ENCODE measurements at places on chromosomes 2 and 18.

GRCh38 chr18:47342566-47342965 lies 91.1 kb upstream of the SKOR2 start:
- H3K27me3 ChIP-seq = no peaks in the 10 kb centered on the region
- H3K27ac ChIP-seq = no peak overlapping the region
- H3K4me3 ChIP-seq = no peak overlapping the region

- no peak for DNase-seq
- H3K27me3 ChIP-seq = peaks cover 24% of the 10 kb centered on the region
- no peak overlapping the region for H3K4me3 ChIP-seq
- peaks cover 2% of the 10 kb centered on the region for H3K4me1 ChIP-seq
These were observed 4.9 kb downstream of the KCNK3 start for GRCh38 chr2:26697425-26697824.

DNA sequence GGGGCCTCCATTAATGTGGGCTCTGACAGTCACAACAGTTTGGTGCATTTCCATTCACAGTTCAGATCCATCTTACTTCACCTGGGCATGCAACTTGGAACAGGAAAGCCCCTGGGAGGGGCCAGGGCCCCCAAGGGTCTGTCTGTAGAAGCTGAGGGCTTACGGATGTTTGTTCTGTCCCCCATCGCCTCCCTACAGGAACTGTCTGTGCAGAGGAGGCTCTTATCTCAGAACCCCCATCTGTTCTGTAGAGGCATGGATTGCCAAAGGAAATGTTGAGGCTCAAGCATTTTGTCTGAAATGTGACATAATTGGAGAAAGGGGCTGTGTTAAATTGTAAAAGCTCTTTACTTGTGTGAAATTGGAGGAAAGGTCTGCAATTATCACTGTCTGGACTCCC lies 334.3 kb downstream of the CLIP4 start:
- H3K4me1 ChIP-seq = peaks cover 10% of the 10 kb centered on the region
- no peaks in the 10 kb centered on the region for H3K27me3 ChIP-seq
- no peak overlapping the region for H3K27ac ChIP-seq
- H3K36me3 ChIP-seq = no peaks in the 10 kb centered on the region
- DNase-seq = no peak

DNA sequence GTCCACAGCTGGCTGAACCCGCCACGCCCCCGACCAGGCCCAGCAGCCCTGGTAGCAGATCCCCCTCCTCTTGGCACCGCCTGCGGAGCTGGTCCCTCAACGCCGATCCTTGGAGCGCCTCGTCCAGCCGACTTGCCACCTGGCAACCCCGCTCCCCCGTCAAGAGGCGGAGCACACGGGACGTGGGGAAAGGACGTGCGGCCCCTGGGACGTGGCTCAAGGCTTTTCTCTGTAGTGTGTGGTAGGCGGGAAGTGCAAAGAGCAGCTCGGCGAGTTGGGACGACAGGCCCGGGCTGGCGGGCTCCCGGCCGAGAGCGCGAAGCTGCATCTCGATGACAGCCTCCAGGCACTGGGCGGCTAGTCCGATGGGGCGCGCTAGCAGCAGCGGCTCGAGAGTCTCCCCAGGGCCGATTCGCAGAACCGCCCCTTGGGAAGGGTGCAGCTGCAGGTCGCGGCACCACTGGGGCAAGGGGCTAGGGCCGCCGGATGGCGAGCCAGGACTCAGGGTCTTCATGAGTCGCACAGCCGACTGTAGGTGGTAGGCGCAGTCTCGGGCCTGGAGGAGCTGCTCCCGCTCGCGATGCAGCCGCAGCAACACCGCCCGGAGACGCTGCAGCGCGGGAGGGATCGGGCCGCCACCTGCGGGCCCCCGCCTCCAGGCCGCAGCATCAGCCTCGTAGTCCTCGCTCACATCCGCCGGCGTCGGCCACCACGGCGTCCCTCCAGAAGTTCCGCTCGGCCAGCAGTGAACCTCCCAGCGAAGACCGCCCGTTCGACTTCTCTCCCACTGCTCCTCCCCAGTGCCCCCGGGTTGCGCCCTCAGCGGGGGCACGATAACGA lies 617 bp downstream of the CCDC142 start:
- H3K36me3 ChIP-seq = peaks cover 5% of the 10 kb centered on the region
- H3K4me1 ChIP-seq = peaks cover 20% of the 10 kb centered on the region
- DNase-seq = peak; percentile 57
- peaks cover 4% of the 10 kb centered on the region for H3K27me3 ChIP-seq
- peak overlapping the region; percentile 98 for H3K4me3 ChIP-seq

GRCh38 chr2:120844070-120844738 lies 108.5 kb downstream of the GLI2 start:
- H3K27me3 ChIP-seq = peaks cover 3% of the 10 kb centered on the region
- DNase-seq = no peak
- H3K4me3 ChIP-seq = no peak overlapping the region
- no peaks in the 10 kb centered on the region for H3K4me1 ChIP-seq

DNA sequence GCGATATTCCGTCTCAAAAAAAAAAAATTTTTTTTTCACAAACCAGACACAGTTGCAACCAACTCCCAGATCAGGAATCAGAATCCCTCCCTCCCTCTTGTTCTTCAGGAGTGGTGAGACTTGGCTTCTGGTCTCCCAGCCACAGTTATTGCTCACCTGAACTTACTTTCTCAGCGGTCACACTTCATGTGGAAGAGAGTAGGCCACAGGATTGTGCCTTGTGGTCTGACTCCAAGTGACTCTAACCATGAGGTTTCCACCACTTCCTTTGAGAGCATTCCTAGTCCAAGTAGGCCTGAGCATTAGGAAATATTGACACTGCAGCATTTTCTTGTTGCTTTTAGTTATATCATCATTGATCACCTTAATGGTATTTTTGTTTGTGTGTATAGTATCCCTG lies 12.1 kb downstream of the FMNL2 start:
- H3K4me1 ChIP-seq = peaks cover 5% of the 10 kb centered on the region
- no peak overlapping the region for H3K27ac ChIP-seq
- H3K4me3 ChIP-seq = no peak overlapping the region
- DNase-seq = no peak

GRCh38 chr2:133092571-133092970 lies 422.6 kb upstream of the LYPD1 start:
- H3K27me3 ChIP-seq = peaks cover 1% of the 10 kb centered on the region
- no peaks in the 10 kb centered on the region for H3K36me3 ChIP-seq
- DNase-seq = no peak
- H3K4me3 ChIP-seq = no peak overlapping the region
- H3K27ac ChIP-seq = no peak overlapping the region
- no peaks in the 10 kb centered on the region for H3K4me1 ChIP-seq

DNA sequence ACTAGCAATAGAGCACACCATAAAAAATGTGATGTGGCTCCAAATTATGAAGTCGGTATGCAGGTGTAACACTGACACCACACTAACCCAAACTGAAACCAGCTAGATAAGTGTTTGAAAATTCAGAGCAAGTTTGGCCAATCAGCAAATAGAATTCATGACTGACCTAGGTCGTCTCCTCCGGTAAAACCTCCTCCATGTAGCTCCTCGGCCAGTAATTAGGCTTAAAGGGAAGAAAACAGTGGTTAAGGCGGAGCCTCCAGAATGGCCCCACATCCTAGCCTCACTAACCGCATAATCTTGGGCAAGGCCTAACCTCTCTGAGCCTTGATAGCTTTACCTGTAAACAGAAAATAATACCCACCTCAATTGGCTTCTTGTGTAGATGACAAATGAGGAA lies 30.1 kb downstream of the C1D start:
- H3K4me3 ChIP-seq = no peak overlapping the region
- H3K27me3 ChIP-seq = no peaks in the 10 kb centered on the region
- H3K27ac ChIP-seq = no peak overlapping the region
- H3K4me1 ChIP-seq = no peaks in the 10 kb centered on the region
- no peak for DNase-seq
- H3K36me3 ChIP-seq = no peaks in the 10 kb centered on the region

All from endothelial cell (in vitro differentiated cells).